SW 1271 (cell line): ENCODE measurements at places on chromosomes 7 and 10.

DNA sequence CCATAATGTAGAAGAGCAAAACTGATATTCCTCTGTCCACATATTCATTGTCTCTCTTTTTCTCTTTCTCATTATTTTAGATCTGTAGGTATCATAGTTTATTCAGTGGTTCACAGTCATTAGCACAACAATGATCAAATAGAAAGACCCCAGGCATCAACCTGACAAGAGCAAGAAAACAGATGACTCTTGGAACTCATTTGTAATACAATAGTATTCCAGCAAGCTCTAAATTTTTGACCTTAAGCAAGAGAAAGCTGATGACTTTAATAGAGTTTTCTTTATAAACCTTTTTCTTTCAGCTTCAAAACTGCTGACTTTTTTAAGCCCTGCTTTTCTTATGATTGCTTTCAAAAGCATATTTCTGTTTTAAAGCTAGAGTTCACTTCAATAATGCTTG is 507.5 kb upstream of the SORCS1 start:
- no peak for DNase-seq

DNA sequence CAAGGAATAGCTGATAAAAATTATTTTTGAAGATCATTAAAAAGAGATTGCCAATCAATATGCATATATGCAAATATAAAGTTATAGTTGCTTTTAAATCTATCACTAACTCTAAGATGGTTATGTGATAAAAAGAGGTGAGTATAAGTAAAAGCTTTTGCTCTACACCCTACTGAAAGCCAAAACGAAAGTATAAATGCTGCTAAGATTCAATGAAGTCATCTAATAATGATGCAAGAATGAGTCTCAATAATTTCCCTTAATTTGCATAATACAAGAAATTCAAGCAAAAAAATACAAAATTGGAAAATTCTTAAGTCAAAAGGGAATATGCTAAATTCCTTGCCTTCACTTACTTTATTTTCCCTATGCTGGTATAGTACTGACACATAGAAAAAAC is 75.2 kb downstream of the WAPL start:
- DNase-seq = no peak

- DNase-seq = no peak
Measured at GRCh38 chr7:32259931-32260596, 189.9 kb upstream of the PDE1C start.

GRCh38 chr7:134553976-134554375 is 5.1 kb downstream of the AKR1B15 start:
- no peak for DNase-seq

GRCh38 chr10:13894412-13895093 is 307.8 kb downstream of the PRPF18 start:
- peak; percentile 4 for DNase-seq

- no peak for DNase-seq
Measured at GRCh38 chr10:80520661-80521470, 16.8 kb upstream of the SH2D4B start.

DNA sequence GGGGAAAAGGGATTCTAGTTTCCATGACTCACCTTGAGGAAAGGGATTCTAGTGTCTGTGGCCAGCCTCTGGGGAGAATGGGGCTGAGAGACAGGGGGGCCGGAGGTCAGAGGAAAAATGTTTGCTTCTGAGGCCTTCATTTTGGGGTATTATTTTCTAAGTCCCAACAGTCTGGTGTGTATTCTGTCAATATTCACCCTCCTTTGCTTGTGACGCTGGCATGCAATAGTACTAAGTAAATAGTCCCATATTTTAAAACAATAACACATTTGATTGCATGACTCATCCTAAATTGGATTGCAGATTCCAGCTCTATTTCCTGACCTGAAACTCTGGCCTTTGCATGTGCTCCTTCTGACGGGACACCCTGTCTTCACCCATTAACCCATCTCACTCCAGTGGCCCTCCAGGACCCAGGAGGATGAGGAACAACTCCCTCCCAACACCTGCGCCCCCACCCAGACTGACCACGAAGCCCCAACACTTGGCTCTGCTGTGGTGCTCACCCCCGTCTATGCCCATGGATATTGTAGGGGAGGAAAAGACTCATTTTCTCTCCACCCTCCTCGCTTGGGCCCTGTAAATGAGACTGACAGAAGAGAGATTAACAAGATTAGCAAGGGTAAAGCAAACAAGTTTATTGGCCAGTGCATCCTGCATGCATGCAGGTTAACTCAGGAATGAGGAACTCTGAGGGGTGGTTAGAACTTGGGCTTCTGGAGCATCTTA is 495.6 kb upstream of the KLF6 start:
- no peak for DNase-seq
